DND-41 (cell line): ENCODE measurements at places on chromosomes 12 and 14.

DNA sequence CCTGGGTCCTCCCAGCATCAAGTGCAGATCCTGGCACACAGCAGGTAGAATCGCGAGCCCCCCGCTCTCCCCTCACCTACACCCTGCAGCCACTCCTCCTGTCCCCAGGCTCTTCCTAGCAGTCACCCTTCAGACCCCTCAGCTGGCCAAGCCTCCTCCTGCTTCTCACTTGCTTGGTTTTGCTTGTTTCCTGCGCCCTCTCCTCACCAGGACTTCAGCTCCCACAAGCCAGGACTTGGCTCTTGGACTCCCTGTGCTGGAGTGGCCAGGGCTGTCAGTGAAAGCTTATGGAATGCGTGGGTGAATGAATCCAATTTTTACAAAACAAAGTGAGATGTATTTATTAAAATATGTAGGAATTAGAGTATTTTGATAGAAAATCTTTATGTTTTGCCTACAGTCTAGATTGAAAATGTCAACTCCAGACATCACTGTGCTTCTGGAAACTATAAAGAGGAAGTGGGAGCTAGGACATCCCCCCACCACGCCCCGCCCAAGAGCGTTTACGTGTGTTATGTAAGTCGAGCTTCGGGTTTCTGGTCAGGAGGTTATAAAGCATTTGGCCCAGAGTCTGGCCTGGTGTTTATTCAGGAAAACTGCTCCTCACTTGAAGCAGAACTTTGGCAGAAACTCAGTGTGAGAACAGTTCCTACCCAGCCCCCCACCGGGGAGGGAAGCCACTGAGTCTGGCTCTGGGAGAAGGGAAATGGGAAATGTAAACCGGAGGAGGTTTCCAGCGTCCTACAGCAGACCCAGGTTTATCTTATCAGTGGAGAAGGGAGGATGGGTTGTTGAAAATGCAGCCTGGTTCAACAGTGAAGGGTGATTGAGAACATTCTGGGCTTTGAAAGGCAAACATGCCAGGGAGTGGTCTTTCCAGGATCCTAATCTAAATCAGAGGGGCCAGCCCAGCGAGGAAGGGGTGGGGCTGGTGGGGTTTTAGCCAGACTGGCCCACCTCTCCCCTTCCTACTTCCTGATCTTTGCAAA is 8.8 kb downstream of the ALDH2 start:
- no peaks in the 10 kb centered on the region for H3K27me3 ChIP-seq
- no peaks in the 10 kb centered on the region for H3K4me1 ChIP-seq
- no peak for DNase-seq

DNA sequence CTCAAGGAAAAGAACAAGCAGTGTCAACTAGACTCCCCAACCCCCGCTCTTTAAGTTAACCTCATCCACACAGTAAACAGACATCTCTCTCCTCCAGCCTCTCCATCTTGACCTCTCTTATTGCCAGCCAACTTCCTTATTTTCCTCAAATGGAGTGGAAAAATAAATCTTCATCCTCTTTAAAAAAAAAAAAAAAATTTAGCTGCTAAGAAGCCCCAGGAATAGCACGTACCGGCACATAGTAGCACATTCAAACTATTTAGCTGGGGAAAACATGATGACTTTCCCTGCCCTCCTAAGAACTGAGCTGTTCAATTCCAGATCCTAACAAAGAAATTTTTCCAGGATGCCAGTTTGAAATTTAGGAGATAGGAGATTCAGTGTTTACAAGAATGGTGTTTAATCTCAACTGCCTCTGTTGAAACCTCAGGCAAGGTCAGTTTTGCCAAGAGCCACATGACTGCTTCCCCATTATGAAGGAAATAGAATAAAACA is 90.8 kb downstream of the EPS8 start:
- H3K36me3 ChIP-seq, result no peaks in the 10 kb centered on the region
- no peaks in the 10 kb centered on the region for H3K4me1 ChIP-seq
- no peak for DNase-seq
- H3K27me3 ChIP-seq, result peaks cover 4% of the 10 kb centered on the region
- no peak overlapping the region for H3K4me3 ChIP-seq

- peaks cover 8% of the 10 kb centered on the region for H3K4me1 ChIP-seq
- H3K36me3 ChIP-seq, result no peaks in the 10 kb centered on the region
- H3K4me3 ChIP-seq, result no peak overlapping the region
- DNase-seq, result no peak
- H3K27me3 ChIP-seq, result peaks cover 69% of the 10 kb centered on the region
These were observed 4.3 kb downstream of the HOXC9 start for GRCh38 chr12:54004063-54004840.

DNA sequence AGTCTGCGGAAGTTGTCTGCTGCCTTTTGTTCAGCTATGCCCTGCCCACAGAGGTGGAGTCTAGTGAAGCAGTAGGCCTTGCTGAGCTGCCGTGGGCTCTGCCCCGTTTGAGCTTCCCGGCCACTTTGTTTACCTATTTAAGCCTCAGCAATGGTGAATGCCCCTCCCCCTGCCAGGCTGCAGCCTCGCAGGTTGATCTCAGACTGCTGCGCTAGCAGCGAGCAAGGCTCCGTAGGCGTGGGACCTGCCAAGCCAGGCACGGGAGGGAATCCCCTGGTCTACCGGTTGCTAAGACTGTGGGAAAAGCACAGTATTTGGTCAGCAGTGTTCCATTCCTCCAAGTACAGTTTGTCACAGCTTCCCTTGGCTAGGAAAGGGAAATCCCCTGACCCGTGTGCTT is 143.6 kb downstream of the DYRK2 start:
- no peak overlapping the region for H3K27ac ChIP-seq
- no peak for DNase-seq
- H3K27me3 ChIP-seq, result no peaks in the 10 kb centered on the region
- H3K4me1 ChIP-seq, result no peaks in the 10 kb centered on the region
- no peak overlapping the region for H3K4me3 ChIP-seq

GRCh38 chr12:5293773-5294172 is 138.1 kb upstream of the NTF3 start:
- no peaks in the 10 kb centered on the region for H3K4me1 ChIP-seq
- no peak for DNase-seq

DNA sequence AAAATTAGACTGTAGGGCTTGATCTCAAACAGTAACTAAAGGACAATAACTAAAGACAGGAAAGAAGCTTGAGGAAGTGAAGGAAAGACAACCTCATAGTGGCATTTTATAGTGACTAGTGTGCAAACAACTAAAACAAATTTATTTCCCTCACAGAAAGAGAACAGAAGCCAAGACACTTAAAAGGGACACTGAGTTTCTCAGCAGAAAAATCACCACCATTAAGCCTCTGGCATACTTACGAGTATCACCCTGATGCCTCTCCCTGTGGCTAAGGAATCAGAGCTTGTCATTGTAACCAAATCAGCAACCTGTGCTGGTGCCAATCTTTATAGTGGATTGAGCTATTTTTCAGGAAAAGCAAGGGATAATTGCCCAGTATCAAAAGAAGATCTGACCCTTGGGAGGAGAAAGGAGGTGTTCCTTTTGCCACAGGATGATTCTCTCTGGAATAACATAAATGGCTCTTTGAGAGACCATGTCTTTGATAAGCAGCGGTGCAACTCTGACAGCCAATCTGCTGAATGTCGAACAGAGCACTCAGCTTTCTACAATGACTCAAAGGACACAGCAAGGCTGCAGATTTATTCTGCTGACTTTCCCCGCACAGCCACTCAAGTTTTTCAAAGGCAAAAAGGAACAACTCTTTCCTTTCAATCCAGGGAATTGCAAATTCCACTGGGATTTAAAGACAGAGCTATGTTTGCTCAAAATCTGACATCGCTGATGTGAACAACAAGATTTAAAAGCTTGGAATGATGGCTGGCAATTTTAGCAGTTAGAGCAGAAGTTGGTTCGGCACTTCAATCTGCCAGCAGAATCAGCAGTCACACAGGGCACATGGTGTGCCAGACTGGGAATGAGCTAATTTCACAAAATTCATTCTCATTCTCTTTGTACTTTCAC is 34.6 kb downstream of the ATF7 start:
- no peaks in the 10 kb centered on the region for H3K4me1 ChIP-seq
- H3K36me3 ChIP-seq, result no peaks in the 10 kb centered on the region
- no peak for DNase-seq
- H3K27me3 ChIP-seq, result no peaks in the 10 kb centered on the region

DNA sequence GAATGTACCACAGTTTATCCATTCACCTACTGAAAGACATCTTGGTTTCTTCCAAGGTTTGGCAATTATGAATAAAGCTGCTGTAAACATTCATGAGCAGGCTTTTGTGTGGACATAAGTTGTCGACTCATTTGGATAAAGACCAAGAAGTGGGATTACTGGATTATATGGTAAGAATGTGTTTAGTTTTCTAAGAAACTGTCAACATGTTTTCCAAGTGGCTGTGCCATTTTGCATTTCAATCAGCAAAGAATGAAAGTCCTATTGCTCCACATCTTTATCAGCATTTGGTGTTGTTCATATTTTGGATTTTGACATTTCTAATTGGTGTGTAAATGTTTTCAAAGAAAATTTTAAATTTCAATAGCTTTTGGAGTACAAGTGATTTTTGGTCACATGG is 27.3 kb upstream of the KLRF1 start:
- peaks cover 16% of the 10 kb centered on the region for H3K4me1 ChIP-seq
- no peaks in the 10 kb centered on the region for H3K36me3 ChIP-seq
- no peak overlapping the region for H3K4me3 ChIP-seq
- H3K27ac ChIP-seq, result no peak overlapping the region
- no peak for DNase-seq

GRCh38 chr12:31034372-31034771 is 39.3 kb upstream of the DDX11 start:
- no peak for DNase-seq
- H3K36me3 ChIP-seq, result no peaks in the 10 kb centered on the region
- H3K27me3 ChIP-seq, result no peaks in the 10 kb centered on the region

GRCh38 chr14:100714258-100714892 is 12.3 kb upstream of the DLK1 start:
- peaks cover 11% of the 10 kb centered on the region for H3K4me1 ChIP-seq
- peak; percentile 82 for DNase-seq
- H3K27me3 ChIP-seq, result peaks cover 12% of the 10 kb centered on the region
- H3K27ac ChIP-seq, result no peak overlapping the region
- no peaks in the 10 kb centered on the region for H3K36me3 ChIP-seq

- H3K27me3 ChIP-seq, result peaks cover 4% of the 10 kb centered on the region
- no peak overlapping the region for H3K27ac ChIP-seq
- no peak for DNase-seq
- H3K36me3 ChIP-seq, result no peaks in the 10 kb centered on the region
These were observed 21.8 kb downstream of the FKBP11 start for GRCh38 chr12:48903363-48903981.

- H3K27me3 ChIP-seq, result peaks cover 10% of the 10 kb centered on the region
- H3K27ac ChIP-seq, result no peak overlapping the region
- no peak overlapping the region for H3K4me3 ChIP-seq
- no peaks in the 10 kb centered on the region for H3K36me3 ChIP-seq
- no peaks in the 10 kb centered on the region for H3K4me1 ChIP-seq
These were observed 268.4 kb upstream of the FKBP4 start for GRCh38 chr12:2526371-2526770.

- no peaks in the 10 kb centered on the region for H3K4me1 ChIP-seq
- no peaks in the 10 kb centered on the region for H3K27me3 ChIP-seq
- H3K36me3 ChIP-seq, result no peaks in the 10 kb centered on the region
- no peak overlapping the region for H3K27ac ChIP-seq
- DNase-seq, result no peak
- no peak overlapping the region for H3K4me3 ChIP-seq
These were observed 28.5 kb downstream of the TUBA1A start for GRCh38 chr12:49160399-49160798.

GRCh38 chr14:57712102-57712501 is 153.8 kb downstream of the SLC35F4 start:
- no peak overlapping the region for H3K4me3 ChIP-seq
- no peak for DNase-seq
- H3K27ac ChIP-seq, result no peak overlapping the region
- H3K36me3 ChIP-seq, result no peaks in the 10 kb centered on the region
- H3K4me1 ChIP-seq, result no peaks in the 10 kb centered on the region
